ENCODE measurements at places on chromosomes 16 and 17. TPM values are rescaled to one million over a fixed set of nuclear protein-coding genes. Genes with fewer than 3 reads are reported as not detected.

GRCh38 chr16:17329391-17329790 lies 141.4 kb downstream of the XYLT1 start:
- H3K27ac ChIP-seq, result no peak overlapping the region
- H3K4me1 ChIP-seq, result peaks cover 5% of the 10 kb centered on the region
- no peaks in the 10 kb centered on the region for H3K27me3 ChIP-seq
- H3K4me3 ChIP-seq, result no peak overlapping the region

GRCh38 chr16:85635545-85636140 lies 22.5 kb downstream of the GSE1 start:
- H3K4me1 ChIP-seq, result peaks cover 81% of the 10 kb centered on the region
- peaks cover 80% of the 10 kb centered on the region for H3K36me3 ChIP-seq
- H3K27ac ChIP-seq, result no peak overlapping the region
- H3K27me3 ChIP-seq, result no peaks in the 10 kb centered on the region

ACSM2B gene
- total RNA-seq, result not detected

TMEM235 gene
- 1.2 TPM for total RNA-seq

- peaks cover 22% of the 10 kb centered on the region for H3K4me1 ChIP-seq
- peak overlapping the region; percentile 81 for H3K27ac ChIP-seq
- H3K4me3 ChIP-seq, result peak overlapping the region; percentile 41
- H3K27me3 ChIP-seq, result peaks cover 72% of the 10 kb centered on the region
These were observed 9.0 kb upstream of the ZFHX3 start for GRCh38 chr16:73056921-73057290.

DNA sequence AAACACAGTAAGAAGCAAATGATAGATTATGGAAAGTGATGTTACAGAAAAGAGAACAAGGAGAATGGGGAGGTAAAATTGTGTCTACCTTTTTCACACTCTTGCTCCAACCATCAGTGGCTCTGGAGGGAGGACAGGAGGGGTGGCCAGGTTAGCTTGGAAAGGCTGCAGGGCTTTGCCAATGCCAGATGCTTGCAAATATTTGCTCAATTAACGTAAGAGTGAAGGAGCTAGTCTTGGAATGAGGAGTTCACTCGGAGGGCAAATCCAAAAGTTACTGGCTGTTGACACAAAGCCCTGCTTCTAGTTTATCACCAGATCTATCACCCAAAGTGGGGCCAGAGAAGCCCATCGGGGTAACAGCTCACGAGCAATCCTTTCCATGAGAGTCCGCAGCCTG lies 7.4 kb upstream of the TNRC6C start:
- H3K4me3 ChIP-seq, result no peak overlapping the region
- no peaks in the 10 kb centered on the region for H3K27me3 ChIP-seq
- no peak for DNase-seq
- no peaks in the 10 kb centered on the region for H3K36me3 ChIP-seq
- H3K27ac ChIP-seq, result no peak overlapping the region
- H3K4me1 ChIP-seq, result no peaks in the 10 kb centered on the region

DNA sequence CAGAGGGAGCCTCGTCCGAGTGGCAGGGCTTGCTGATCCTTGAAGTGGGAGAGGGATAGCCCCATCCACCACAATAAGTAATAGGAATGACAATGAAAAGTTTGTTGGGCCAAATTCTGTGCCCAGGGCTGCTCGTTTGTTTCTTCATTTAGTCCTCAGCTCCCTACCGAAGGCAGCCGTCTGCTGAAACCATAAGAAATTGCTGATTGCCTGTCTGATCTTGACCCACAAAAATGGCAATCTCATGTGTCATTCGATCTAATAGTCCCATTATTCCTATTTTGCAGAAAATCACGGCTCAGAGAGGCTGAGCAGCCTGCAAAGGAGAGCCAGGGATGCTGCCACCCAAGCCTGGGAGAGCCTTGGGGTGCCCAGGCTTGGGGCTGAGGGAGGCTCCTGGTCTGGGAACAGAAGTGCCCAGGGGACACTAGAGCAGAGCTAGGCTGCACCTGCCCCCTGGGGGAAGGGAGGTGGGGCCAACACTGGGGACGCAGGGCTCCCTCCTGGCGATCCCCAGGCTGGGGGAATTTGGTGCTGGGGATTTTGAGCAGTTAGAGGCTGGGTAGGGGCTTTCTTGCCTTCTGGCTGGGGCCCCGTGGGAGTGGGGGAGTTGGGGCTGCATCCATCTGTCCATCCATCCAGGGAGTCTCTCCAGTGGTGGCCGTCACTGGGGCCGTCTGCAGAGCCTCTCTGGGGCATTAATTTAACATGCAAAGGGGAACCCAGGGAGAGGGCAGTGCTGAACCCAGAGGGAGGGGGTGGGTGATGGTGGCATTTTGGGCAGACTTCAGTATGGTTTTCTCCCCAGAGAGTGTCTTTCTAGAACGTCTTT lies 53.5 kb downstream of the SOCS1 start:
- no peak overlapping the region for H3K27ac ChIP-seq
- H3K27me3 ChIP-seq, result no peaks in the 10 kb centered on the region
- no peak for DNase-seq

DNA sequence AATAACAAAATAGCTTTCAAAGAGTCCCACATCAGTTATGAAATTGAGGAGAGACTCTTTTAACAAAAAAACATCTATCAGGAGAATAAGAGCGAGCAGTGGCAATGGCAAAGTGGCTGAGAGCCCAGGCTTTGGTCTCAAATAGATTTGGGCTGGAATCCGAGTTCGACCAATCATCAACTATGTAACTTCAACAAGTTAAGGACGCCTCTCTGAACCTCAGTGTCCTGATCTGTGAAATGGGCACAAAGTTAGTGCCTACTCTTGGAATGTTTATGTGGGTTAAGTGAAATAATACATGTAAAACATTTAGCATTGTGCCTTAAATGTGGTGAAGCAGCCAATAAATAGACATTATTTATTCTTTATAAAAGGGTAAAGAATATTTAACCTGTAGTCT lies 45.4 kb downstream of the CFDP1 start:
- H3K36me3 ChIP-seq, result peaks cover 13% of the 10 kb centered on the region
- no peak overlapping the region for H3K4me3 ChIP-seq

DNA sequence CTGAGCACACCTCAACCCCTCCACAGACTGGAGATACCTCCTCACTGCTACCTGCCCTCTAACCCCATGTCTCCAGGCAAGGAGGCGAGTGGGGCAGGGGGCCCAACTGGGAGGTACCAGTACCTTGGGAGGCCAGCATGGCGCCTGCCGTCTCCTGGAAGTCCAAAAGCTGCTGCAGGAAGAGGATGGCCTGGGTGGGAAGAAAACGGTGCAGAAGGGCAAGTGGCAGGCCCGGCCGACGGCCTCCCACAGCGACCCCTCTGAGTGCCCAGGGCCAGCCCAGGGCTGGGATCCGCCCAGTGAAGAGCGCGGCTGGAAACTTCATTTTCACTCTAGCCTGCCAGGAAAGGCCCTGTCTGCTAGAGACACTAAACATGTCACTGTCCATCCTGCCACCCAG lies 8.5 kb downstream of the ZACN start:
- H3K4me3 ChIP-seq, result no peak overlapping the region
- no peak for DNase-seq
- H3K27me3 ChIP-seq, result no peaks in the 10 kb centered on the region
- H3K27ac ChIP-seq, result no peak overlapping the region
- H3K36me3 ChIP-seq, result peaks cover 100% of the 10 kb centered on the region

- H3K4me3 ChIP-seq, result no peak overlapping the region
- DNase-seq, result no peak
- no peaks in the 10 kb centered on the region for H3K27me3 ChIP-seq
- no peak overlapping the region for H3K27ac ChIP-seq
- H3K4me1 ChIP-seq, result peaks cover 20% of the 10 kb centered on the region
- H3K36me3 ChIP-seq, result no peaks in the 10 kb centered on the region
These were observed 17.1 kb downstream of the C16orf74 start for GRCh38 chr16:85733839-85734170.

DNA sequence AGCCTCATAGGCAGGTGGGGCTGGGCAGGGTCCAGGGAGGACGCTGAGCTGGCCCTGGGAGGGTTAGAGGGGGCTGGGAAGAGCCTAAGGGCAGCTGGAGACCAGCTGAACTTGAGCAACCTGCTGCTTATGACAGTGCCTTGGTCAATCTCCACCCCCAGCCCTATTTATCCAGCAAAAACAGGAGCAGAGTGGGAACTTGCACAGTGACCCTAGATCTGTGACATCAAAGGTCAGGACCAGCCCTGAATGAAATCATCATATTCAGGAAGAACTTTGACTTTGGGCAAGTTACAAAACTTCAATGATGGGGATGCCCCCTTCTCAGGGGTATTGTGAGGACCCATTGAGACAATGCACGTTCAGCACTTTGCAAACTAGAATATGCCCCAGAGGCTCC lies 9.4 kb downstream of the CD300LF start:
- H3K36me3 ChIP-seq, result no peaks in the 10 kb centered on the region
- no peak overlapping the region for H3K27ac ChIP-seq
- H3K4me1 ChIP-seq, result no peaks in the 10 kb centered on the region
- DNase-seq, result no peak

- no peak for DNase-seq
- H3K4me1 ChIP-seq, result peaks cover 23% of the 10 kb centered on the region
- peaks cover 13% of the 10 kb centered on the region for H3K27me3 ChIP-seq
- H3K36me3 ChIP-seq, result peaks cover 3% of the 10 kb centered on the region
- no peak overlapping the region for H3K4me3 ChIP-seq
These were observed 115.5 kb downstream of the AATF start for GRCh38 chr17:37064206-37064605.

- no peaks in the 10 kb centered on the region for H3K27me3 ChIP-seq
- H3K4me1 ChIP-seq, result no peaks in the 10 kb centered on the region
- H3K4me3 ChIP-seq, result no peak overlapping the region
- H3K36me3 ChIP-seq, result no peaks in the 10 kb centered on the region
- no peak for DNase-seq
These were observed 52.5 kb downstream of the SHISA6 start for GRCh38 chr17:11293480-11293879.

DNA sequence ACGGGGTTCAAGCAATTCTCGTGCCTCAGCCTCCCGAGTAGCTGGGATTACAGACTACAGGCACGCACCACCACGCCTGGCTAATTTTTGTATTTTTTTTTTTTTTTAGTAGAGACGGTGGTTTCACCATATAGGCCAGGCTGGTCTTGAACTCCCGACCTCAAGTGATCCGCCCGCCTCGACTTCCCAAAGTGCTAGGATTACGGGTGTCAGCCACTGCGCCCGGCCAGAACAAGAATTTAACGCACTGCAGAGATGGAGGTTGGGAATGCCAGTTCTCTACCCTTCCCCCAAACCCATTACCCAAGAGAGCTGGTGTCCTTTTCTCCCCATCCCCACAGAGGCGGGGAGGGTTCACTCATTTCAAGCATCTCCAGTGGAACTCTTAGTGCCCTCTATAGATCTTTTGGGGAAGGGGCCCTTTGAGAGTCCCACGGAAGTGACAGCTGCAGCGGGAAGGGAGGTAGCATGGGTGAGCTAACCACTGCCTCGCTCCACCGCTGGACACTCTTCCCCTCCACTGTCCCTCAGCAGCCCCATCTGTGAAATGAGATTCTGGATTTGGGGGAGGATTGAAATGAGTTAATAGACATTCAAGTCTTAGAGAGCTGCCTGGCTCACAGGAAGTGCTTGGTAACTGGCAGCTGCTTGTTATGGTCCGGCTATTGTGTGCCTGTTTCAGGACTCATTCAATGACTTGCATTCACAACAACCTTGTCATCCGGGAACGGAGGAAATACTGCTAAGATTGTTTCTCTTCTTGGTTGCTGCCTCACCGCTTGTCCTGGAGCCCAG lies 3.5 kb upstream of the UBALD2 start:
- no peaks in the 10 kb centered on the region for H3K36me3 ChIP-seq
- H3K4me3 ChIP-seq, result no peak overlapping the region
- H3K27me3 ChIP-seq, result no peaks in the 10 kb centered on the region
- H3K27ac ChIP-seq, result peak overlapping the region; percentile 64
- peaks cover 33% of the 10 kb centered on the region for H3K4me1 ChIP-seq

DNA sequence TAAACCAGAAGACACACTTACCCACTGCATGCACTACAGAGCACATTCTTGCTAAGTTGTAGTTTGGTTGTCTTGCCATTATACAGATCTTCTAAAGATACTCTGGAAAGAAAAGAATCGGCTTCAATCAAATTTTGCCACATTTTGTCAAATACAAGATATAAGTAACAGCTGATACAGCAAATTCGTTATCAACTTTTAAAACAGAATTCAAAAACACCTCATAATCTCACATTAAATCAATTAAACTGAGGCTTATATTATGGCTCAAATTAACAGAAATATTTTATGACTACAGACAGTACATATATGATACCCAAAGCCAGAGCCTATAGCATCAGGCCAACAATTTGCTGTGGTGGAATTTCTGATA lies 5.4 kb downstream of the DNAJA2 start:
- DNase-seq, result no peak
- no peak overlapping the region for H3K27ac ChIP-seq
- peaks cover 51% of the 10 kb centered on the region for H3K36me3 ChIP-seq
- H3K4me3 ChIP-seq, result no peak overlapping the region

GRCh38 chr17:45311760-45312476 lies 4.9 kb downstream of the MAP3K14 start:
- no peaks in the 10 kb centered on the region for H3K27me3 ChIP-seq
- H3K27ac ChIP-seq, result peak overlapping the region; percentile 61
- H3K4me3 ChIP-seq, result no peak overlapping the region
- peaks cover 31% of the 10 kb centered on the region for H3K4me1 ChIP-seq
